Hippocampal formation (tissue), 2 donors: ENCODE measurements at places on chromosomes 3 and 15.

DNA sequence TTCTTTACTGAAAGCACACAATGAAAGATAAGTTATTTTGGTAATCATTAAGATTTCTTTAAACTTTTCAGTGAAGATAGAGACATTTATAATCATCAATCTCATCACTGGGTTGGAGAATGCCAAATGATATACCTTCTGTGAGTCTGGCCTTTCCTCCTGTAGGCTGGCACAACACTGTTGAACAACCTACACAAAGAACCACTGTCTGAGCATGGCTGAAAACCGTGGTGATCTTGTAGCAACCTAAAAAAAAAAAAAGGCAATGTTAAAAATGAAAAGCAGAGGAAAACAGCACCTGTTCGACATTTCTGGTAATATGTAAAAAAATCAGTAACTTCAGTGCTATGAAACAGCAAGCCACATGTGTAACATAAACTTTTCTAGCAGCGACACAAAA is 1.8 kb downstream of the RPS27L start:
- DNase-seq: no peak

DNA sequence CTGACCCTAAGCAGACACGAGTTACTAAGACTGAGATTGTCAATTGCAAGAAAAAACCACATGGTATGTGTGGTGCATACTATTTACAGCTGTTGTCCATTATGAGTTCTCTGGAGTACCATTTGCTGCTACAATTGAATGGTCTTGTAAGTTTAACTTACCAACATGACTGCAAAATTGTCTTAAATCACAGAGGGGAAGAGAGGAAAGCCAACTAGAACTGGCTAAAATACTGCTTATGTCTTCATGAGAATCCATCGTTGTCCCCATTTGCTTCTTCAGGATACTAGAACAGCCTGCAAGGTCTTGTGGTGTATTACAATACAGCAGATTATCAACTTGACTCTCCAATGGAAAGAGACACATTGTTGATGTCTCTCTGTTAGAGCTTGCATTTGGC is 313.2 kb downstream of the AGBL1 start:
- no peak for DNase-seq

- DNase-seq: no peak
Observed at GRCh38 chr15:96073908-96074307, 256.6 kb upstream of the NR2F2 start.

- no peak for DNase-seq
Observed at GRCh38 chr3:60584250-60584649, 667.0 kb downstream of the FHIT start.

- DNase-seq: no peak
Observed at GRCh38 chr3:12471241-12471640, 13.0 kb upstream of the TSEN2 start.

DNA sequence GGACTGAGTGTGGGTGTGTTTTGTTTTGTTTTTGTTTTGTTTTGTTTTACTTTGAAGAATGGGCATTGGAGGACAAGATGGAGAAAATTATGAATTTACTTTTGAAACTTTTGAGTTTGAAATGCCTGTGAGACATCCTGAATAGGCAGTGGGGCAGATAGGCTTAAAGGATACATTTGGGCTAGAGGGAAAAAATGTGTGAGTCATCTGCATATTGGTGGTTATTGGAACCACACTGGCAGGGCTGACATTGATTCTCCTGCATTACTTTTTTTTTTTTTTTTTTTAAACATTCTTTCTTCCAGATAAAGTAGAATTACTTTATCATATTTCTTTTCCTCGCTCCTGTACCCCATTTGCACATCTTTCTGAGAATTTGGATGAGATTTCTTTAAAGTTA is 56.1 kb downstream of the CALML4 start:
- no peak for DNase-seq

DNA sequence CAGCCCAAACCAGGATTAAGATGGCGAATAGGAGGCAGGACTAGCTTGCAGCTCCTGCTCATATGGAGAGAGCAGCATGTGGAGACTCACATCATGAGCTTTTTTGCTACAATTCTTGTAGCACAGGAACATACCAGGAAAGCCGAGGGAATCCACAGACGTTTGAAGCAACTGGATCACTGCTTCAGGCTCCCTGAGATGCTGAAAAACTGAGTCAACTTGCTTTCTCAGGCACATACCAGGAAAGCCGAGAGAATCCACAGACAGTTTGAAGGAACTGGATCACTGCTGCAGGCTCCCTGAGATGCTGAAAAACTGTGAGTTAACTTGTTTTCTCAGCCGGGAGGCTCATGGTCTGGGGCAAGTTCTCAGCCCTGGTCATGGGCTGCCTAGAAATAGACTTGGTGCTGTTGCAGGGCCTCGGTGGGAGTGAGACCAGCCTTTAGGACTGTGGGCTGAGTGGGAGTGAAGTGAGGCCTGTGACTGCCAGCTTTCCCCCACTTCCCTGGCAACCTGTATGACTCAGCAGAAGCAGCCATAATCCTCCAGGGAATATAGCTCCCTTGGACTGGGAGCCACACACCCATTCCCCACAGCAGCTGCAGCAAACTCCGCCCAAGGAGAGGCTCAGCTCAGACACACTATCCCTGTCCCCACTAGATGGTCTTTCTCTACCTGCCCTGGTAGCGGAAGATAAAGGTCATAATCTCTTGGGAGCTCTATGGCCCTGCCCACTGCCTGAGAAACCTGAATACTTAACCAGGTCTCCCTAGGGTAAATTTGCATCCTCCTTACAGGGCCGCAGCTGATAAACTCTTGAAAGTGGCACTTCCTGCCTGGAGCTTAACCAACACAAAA is 51.9 kb upstream of the PFN2 start:
- no peak for DNase-seq

- DNase-seq: no peak
Observed at GRCh38 chr3:112121577-112122547, 11.2 kb downstream of the GCSAM start.

DNA sequence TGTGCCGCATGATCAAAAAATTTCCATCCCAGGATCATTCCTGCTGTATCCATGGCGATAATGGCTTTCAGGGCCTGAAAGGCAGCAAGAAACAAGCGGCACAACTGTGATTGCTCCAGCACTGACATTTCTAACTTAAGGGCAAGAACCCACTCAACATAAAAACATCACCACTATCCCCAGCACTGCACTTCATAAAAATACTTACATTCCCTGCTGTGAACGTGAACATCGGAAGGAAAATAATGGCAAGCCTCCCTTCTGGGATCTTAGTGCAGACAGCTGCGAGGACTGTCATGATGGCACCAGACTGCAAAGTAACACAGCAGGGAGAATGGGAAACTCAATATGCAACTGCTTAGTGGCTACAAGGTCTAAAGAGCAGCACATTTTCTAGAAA is 8.1 kb upstream of the MAP6D1 start:
- no peak for DNase-seq

- no peak for DNase-seq
Observed at GRCh38 chr3:62951037-62951613, 75.9 kb upstream of the CADPS start.

DNA sequence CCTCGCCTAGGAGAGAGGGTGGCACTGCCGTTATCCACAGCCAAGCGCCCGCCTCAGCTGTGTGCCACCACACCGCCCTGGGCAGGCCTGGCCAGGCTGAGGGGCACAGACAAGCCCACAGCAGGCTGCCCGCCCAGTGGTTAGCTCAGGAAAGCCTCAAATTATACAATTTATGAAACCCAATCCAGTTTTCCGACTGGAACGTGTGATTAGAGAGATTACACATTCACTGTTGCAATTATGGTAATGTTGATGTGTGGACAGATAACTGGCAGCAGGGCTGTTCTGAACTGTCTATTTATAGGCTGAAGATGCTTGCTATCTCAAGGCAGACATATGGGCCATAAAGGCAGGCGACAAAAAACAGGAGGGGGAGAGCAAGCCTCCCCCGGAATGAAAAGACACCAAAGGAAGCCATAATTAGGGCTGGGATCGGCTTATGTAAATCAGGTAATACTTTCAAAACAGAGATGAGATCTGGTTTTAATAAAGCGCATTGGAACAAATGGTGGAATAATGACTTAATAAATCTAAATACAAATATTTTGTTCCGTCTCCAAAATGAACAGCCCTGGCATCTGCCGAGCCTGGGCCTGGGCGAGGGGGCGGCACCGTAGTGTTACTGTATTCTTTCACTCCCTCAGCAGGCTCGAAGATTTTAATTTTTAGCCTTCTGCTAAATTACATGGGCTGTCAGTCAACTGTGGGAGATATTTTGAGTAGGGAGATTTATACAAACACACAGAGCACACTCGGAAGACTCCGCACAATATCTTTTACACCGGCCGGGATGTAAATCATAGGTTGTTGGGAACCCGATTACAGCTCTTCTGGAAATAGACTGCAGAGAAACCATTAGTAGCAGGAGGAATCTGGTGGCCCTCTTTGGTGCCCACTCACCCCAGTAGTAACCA is 103.1 kb upstream of the TLE3 start:
- peak; percentile 3 for DNase-seq

DNA sequence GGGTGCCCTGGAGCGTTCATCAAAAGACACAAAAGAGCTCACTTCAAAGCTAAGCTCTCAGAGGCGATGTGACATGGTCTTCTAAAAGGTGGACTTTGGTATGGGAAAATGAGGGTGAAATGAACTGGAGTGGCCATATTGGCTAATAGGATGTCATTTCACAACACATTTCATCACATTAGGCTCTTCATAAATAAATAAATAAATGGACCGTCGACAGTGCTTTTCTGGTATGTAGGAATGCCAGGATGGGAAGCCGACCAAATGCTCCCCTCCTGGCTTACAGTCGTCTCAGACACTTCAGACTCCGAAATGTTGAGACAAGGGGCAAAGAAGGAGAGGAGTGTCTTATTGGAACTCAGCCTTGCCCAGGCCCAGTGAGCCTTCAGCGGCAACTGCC is 383.0 kb downstream of the NTRK3 start:
- no peak for DNase-seq

- DNase-seq: no peak
Observed at GRCh38 chr3:197428117-197428801, 127.5 kb downstream of the BDH1 start.

- no peak for DNase-seq
Observed at GRCh38 chr15:88152672-88153071, 103.9 kb downstream of the NTRK3 start.

DNA sequence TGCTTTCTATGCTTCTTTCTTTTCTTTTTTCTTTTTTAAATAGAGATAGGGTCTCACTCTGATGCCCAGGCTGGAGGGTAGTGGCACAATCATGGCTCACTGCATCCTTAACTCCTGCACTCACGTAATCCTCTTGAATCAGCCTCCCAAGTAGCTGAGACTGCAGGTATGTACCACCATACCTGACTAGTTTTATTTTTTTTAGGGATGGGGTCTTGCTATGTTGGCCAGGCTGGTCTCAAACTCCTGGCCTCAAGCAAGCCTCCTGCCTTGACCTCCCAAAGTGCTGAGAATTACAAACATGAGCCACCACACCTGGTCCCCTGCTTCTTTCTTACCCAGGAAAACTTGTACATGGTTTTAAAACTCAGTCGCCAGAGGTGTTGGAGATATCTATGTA is 24.2 kb upstream of the HDC start:
- no peak for DNase-seq

DNA sequence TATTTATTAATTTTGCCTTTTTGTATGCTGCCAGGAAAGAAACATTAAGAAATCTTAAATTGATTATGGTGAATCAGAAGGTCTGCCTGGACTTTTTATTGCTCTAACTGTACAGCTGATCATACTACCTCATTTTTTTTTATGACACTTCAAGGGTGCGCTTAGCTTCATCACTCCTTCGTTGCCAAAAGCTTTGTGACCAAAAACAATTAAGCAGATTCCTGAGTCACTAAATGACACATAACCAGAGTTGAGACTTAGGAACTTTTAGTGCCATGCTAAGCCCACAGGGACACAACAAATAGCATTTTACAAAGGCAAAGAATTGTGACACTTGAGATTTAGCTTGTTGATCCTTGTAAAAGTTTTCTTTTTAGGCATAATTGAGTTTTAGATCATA is 4.9 kb downstream of the ADIPOQ start:
- no peak for DNase-seq

GRCh38 chr15:101474233-101474632 is 15.3 kb downstream of the PCSK6 start:
- DNase-seq: no peak

- DNase-seq: no peak
Observed at GRCh38 chr15:56468401-56468800, 3.5 kb upstream of the MNS1 start.

DNA sequence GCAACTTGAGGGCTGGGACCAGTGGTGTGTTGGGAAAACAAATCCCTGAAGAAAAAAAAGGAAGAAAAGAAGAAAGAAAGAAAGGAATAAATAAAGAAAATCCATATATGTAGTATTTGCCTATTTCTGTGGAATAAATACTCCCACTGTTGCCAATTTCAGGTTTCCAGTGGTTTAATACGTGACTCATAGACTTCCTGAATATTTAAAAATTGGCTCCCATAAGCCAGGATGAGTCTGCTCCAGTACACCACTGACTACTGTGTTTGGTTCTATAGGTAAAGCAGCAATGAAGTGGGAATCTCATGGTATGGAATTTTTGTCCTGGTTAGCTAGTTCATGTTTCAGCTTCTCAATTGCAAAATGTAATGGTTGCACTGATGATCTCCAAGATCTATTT is 31.6 kb downstream of the PYDC2 start:
- DNase-seq: no peak

DNA sequence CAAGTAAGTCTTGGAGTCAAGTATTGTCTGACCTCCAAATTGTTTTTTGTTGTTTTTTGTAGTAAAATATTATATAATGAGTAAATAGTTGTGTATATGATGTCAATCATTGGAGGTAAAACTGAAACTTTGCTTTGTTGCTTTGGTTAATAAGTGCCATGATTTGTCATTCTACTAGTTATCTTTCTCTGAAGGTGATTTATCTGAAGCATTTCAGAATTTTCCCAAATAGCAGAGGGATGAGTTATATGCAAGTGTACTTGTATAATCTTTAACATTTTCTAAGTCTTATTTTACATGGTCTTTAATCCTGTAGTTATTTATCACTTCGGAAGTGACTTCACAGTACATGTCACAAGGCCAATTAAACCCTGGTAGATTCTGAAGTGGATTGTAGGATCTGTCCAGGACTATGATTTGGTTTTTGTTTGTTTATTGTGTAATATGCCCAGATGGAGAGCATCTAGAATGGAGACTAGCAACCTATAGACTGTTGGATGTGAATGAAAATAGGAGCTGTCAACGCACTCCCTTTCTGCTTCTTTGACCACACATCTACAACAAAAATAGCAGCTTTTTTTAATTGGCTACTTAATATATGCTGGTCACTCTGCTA is 93.1 kb upstream of the SAMMSON start:
- DNase-seq: no peak

DNA sequence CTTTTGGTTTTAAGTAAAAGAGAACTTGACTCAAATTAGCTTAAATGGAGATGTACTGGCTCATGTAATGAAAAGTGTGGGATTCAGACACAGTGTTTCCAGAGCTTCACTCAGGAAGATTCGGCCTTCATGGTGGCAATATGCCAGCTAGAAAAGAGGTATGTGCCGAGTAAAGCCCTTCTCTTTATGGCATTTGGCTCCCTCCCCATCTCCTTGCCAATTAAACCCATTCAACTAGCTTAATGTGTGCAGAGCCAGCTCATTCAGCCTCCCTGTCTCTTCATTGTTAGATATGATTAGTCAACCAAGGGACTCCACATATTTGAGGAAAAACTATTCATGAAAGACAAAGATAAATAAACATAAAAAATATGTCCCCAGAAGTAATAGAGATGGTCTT is 15.0 kb upstream of the TRANK1 start:
- no peak for DNase-seq
